T-cell (primary cell): ENCODE measurements at places on chromosomes 12 and 14.

GRCh38 chr12:7241404-7242005 is 52.0 kb downstream of the PEX5 start:
- no peak for DNase-seq

- no peak for DNase-seq
Observed at GRCh38 chr14:66496911-66497310, 10.7 kb downstream of the CCDC196 start.

GRCh38 chr14:103890821-103891666 is 37.2 kb upstream of the TDRD9 start:
- no peak for DNase-seq

- DNase-seq, result no peak
Observed at GRCh38 chr12:90449611-90450010, 505.4 kb downstream of the CCER1 start.

DNA sequence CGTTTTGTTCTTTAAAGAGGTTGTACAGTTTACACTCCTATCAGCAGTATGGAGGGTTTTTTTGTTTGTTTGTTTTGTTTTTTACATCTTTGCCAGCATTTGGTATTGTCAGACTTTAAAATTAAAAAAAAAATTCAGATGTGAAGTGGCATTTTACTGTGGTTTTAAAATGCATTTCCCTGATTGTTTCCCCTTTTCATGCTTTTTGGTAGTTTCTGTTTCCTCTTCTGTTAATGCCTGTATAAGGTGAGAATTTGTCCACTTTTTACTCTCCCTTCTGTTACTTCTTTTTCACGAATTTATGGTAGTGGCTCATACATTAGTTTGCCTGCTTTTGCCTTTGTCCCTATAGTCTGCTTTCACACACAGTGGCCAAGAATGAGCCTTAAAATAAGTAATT is 36.6 kb downstream of the MNAT1 start:
- no peak for DNase-seq

- DNase-seq, result no peak
Observed at GRCh38 chr12:106712768-106713167, 61.7 kb upstream of the RIC8B start.

DNA sequence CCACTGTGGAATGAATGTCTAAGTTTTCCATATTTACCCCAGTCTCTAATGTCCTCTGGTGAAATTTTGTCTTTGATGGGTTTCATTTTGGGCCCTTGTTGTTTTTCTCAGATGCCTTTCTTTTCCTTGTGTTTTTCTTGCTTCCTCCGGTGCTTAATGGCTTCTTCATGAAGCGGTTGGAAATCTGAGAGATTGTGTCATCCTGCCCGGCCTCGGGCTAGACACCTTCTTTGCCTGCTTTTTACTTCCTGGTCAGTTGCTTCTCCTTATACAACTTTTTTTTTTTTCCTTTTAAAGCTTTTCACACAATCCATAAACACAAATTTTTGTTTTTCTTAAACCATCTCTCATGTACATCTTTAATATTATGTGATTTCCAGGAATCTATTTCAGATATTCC is 7.1 kb downstream of the ETV6 start:
- DNase-seq, result no peak

DNA sequence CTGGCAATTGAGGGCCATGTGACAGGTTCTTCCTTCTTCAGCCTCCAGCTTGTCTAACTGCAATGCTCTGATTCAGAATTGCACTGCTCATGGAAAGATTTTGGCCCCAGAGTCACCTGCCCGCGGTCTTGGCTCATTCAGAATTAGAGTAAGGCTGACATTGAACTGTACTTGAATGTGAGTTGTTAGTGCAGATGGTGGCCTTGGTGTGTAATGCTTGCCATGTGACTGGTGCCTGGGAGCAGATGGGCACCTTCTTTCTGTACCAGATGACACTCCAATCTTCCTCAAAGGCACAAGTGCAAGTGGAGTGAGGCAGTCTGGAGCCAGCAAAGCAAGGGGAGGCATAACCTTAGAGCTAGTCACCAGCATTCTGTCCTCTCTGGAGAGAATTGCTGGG is 36.5 kb upstream of the ANO4 start:
- no peak for DNase-seq

- no peak for DNase-seq
Observed at GRCh38 chr12:131116468-131117117, 162.9 kb downstream of the ADGRD1 start.
